ENCODE measurements at places on chromosomes 4 and X. TPM values are rescaled to one million over a fixed set of nuclear protein-coding genes. Genes with fewer than 3 reads are reported as not detected.

Gene S100G
- total RNA-seq: not detected

Gene WAS
- total RNA-seq: 0.17 TPM

Gene PAGE5
- 0.66 TPM for total RNA-seq

Gene IL9R
- not detected for total RNA-seq

Gene MAGEA2
- not detected for total RNA-seq

All from fibroblast of lung (primary cell).